Esophagus squamous epithelium (tissue), 5 donors: ENCODE measurements at places on chromosomes 6 and 20.

- no peak for DNase-seq
These were observed 93.6 kb downstream of the FOXC1 start for GRCh38 chr6:1703091-1703855.

- no peak for DNase-seq
These were observed 58.7 kb upstream of the SULF2 start for GRCh38 chr20:47843886-47844567.

- no peak for DNase-seq
These were observed 45.7 kb upstream of the RPS6KA2 start for GRCh38 chr6:166672624-166673206.

DNA sequence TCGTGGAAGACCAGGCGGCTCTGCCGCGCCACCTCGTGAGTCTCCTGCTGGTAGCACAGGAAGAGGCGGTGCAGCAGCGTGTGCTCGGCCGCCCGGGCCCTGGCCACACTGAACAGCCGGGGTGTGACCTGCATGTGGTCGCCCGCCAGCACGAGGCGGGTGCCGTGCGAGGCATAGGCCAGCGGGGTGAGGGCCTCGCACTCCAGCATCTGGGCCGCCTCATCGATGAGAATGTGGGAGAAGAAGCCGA is 7.0 kb downstream of the HELZ2 start:
- DNase-seq, result no peak

DNA sequence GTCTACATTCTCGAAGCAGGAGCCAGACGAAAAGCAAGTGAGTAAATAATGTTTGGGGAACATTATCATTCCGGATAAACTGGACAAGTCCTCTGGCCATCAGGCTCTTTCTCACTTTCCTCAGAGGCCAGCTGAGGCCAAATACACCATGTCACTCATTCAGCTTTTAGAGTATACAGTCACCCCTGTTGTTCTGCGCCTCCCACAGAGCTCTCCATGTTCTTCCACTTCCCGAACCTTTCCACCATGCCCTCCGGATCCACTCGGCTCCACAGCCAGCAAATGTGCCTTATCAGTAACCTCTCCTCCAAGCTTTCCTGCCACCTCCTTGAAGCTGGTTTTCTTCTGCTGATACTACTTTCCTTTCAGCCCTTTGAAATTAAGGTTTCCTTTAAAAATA is 31.7 kb downstream of the LATS1 start:
- no peak for DNase-seq

- no peak for DNase-seq
These were observed 70.7 kb downstream of the FAM50B start for GRCh38 chr6:3919849-3920248.

- no peak for DNase-seq
These were observed 60.2 kb downstream of the PHF20 start for GRCh38 chr20:35831971-35832370.

GRCh38 chr6:146650799-146651481 is 52.2 kb downstream of the ADGB start:
- no peak for DNase-seq

DNA sequence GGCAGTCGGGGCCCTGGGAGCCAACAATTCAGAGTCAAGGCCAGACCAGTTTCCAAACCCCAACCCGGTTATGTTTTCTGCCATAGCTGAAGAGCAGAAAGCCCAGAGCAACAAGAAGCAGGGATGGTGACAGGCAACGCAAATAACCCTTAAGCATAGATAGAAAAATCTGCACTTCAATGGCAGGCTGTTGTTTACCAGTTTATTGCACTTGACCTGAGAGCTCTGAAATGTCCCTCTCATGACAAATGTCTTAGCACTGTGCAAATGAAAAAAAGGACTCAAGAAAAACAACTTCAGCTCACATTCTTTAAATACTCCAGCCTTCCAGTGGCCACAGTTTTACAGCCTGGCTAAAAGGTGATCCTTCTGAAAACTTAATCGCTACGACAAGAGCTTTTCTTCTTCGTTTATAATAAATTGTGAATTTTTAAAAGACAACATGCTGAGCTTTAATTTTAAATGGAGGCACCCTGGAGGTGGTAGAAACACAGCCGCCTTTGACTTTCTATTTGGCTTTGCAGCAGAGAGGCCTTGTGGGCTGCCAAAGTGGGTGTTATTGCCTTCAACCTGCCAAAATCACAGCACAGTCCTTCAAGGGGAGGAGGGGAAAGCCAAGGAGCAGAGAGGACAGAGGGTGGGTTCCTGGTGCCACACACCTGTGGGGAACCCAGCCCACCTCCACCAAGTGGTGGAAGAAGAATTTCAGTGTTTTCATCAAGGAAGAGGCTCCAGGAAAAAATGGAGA is 289.5 kb upstream of the CDYL start:
- DNase-seq, result no peak

DNA sequence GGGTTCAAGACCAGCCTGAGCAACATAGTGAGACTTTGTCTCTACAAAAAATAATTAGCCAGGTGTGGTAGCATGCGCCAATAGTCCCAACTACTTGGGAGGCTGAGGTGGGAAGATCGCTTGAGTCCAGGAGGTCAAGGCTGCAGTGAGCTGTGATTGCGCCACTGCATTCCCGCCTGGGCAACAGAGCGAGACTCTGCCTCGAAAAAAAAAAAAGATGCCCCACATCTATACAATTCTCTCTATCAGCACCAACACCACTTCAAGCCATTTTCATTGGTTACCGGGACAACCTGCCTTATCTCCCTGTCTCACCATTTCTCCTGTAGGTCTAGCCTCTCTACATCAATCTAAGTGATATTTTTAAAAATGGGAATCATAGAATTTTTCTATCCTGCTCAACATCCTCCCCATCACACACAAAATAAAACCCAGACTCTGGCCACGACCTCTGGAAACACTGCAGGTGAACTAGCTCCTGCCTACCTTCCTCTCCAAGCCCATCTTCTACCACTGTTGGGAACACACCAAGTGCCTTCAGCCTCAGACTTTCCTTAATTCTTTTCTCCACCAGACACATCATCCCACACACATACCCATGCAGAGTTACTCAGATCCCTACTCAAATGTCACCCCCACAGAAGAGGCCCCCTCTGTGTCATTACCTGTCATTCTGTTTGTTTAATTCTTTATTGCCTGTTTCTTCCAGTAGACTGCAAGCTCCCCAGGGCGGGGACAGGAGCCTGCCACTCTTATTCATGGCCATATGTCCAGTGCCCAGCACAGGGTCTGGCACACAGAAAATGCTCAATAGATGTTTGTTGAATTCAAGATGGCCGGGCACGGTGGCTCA is 9.6 kb upstream of the PLTP start:
- no peak for DNase-seq

- no peak for DNase-seq
These were observed 121.8 kb downstream of the TENT5A start for GRCh38 chr6:81630719-81631118.

- DNase-seq, result no peak
These were observed 374.4 kb downstream of the UTRN start for GRCh38 chr6:144659202-144660182.

- DNase-seq, result no peak
These were observed 16.4 kb upstream of the BMP7 start for GRCh38 chr20:57282670-57283361.

DNA sequence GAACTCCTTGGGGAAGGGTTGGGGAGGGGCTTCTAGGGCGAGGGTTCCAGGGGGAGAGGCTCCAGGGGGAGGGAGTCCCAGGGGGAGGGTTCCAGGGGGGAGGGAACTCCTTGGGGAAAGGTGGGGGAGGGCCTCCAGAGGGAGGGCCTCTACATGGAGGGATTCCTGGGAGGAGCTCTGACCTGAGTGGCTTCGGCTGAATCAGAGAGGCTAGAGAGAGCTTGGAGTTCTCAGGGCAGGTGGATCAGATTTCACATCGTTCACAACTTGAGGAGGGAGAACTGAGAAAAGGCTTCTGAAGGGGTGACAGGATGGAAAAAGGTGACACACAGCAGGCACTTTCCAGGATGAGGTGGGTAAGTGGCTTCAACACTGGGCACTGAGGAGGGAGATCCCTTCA is 49.1 kb downstream of the DAAM2 start:
- DNase-seq, result no peak

- no peak for DNase-seq
These were observed 234.7 kb upstream of the SULF2 start for GRCh38 chr20:48019940-48020339.

DNA sequence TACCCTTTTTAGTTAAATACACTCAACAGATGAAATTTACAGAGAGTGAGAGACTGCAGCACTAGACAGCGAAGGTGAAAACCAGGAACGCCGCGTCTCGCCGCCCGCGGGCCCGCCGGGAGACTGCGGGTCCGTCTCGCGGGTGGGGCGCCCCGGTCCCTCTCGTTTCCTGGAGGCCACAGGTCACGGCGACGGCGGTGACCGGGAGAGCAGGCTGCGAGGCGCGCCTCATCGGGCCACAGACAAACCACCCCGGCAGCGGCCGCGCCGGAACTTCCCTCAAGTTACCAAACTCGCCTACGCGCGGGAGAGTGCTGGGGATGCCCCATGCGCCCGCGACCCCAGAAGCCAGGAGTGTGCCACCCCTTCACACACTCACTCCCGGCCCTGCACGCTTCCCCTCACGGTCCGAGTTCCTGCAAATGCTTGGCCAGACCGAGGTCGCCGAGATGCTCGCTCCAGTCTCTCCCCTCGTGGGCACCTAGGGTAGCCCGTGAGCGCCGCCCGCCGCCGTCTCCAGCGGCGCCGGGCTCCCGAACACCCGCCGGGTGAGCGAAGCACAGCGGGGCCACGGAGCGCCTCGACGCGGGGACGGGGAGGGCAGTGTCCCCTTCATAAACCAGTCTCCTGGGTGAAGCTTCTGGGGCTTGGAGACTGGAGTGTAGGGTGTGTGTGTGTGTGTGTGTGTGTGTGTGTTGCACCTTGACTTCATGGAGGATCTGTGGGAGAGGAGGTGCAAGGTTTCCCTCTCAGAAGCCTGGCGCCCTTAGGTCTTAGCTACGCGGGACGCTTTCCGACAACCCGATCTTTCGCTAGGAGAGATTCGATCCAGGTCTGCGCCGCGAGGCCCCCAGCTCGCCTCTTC is 1.4 kb downstream of the BACH2 start:
- DNase-seq, result no peak

- DNase-seq, result no peak
These were observed at the start of gene BEND6 for GRCh38 chr6:56954403-56955170. Gene BEND6, plus strand, starts transcription at chr6:56955107. Its CDS starts 26,704 bp downstream, at chr6:56981811.

DNA sequence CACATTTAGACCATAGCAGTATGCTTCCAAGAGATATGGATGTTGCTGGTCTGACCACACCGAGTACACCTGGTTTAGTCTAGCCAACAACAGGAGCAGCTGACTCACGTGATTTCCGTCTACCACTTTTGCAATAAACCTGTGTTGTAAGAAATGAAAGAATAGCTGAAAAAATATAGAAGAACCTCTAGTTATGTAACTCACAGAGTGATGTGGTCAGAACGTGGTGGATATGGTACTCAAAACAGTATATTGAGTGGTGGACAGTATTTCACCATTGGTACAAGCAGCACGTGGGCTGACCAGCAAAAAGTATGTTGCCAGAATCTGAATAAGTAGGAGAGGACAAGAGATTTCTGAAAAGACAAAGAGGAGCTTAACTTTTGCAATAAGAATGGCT is 226.9 kb downstream of the TBC1D7 start:
- no peak for DNase-seq

- DNase-seq, result no peak
These were observed 13.7 kb upstream of the ZNF318 start for GRCh38 chr6:43383021-43383667.

DNA sequence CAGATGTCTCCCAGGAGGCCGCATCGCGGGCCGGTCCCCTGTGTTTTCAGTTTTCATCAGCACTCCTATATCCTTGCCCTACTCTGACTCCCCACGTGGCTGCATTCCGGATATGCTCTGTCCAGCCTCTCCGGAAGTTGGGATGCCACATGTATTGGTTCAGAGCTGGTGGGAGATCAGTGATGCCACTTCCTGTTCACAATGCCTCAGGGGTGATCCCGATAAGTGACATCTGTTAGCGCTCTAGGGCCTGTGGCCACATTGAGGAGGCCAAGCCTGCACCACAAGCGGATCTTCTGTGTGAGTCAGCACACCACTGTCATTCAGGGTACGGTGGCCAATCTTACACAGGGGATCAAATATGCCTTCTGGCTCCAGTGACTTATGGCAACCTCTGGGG is 57.8 kb downstream of the PPP1R3G start:
- no peak for DNase-seq

DNA sequence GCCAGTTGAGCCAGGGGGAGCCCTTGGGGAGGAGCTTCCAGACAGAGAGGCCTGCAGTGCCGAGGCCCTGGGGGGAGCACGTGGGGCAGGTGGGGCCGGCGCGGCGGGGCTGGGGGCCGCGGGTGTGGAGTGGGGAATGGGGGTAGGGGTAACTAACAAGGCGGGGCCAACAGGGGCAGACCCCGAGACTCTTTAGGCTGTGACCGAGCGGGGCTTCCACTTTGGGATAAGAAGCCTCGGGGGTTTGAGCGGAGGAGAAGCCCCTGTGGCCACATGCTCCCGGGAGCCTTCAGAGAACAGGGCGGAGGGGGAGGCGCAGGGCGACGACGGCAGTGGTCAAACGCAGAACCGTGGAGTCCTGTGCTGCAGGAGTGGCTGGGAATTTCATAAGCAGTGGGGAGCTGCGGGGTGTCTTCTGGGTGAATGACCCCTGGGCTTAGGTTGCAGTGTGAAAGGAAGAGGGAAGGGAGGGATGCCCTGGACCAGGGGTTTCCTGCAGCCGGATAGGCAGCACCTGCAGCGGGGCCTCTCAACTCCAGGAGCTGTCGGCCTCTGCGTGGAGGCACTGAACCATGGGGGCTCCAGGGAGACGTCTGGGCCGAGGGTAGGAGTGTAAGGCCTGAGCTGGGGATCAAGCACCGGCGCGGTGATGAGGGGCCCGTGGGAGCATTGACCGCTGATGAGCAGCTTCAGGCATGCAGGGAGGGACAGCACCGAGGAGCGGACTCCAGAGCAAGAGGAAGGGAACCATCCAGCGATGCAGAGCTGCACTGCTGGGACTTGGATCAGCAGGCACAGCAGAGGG is 121.0 kb downstream of the SYNDIG1 start:
- DNase-seq, result no peak

DNA sequence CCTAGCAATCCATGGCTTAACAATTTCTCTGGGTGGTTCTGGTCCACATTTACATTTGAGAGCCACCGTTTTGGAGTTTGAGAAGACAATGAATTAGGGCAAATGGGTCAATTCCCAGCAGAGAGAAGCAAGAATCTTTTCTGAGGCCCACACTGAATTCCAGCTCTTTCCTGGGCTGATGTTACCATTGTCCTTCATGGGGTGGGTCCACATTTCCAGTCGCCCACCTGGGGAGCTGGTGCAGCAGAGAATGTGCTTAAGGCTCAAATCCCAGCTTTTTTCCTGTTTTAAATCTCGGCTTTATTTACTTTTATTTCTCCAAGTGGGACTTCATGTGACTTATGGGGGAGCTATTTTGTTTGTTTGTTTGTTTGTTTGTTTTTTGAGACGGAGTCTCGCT is 44.2 kb upstream of the TFAP2C start:
- no peak for DNase-seq
